Left lung (tissue), 14 donors: ENCODE measurements at places on chromosomes 2 and 18. TPM values are rescaled to one million over a fixed set of nuclear protein-coding genes. Genes with fewer than 3 reads are reported as not detected.

Gene NPHP1
- polyA plus RNA-seq: 18.3 TPM

Gene TXNDC2
- 0.14 TPM for polyA plus RNA-seq

Gene PCARE
- polyA plus RNA-seq: 0.27 TPM

Gene NEB
- polyA plus RNA-seq: 7.0 TPM

Gene ERCC3
- 75.7 TPM for polyA plus RNA-seq

Gene TBR1
- not detected for polyA plus RNA-seq

Gene ALLC
- polyA plus RNA-seq: 0.13 TPM

Gene AGAP1
- 22.8 TPM for polyA plus RNA-seq

Gene OTOS
- not detected for polyA plus RNA-seq

Gene BCL11A
- 30.9 TPM for polyA plus RNA-seq

Gene LPIN2
- polyA plus RNA-seq: 24.3 TPM

Gene PARD6G
- polyA plus RNA-seq: 18.9 TPM

Gene NUP35
- 23.8 TPM for polyA plus RNA-seq

Gene GKN2
- polyA plus RNA-seq: 1.2 TPM

Gene NEURL3
- polyA plus RNA-seq: 0.37 TPM

Gene ADGRF3
- 2.0 TPM for polyA plus RNA-seq

Gene UPP2
- polyA plus RNA-seq: 0.39 TPM

Gene SULT1C4
- polyA plus RNA-seq: 74.0 TPM

Gene FSIP2
- 1.1 TPM for polyA plus RNA-seq

Gene ZNF396
- polyA plus RNA-seq: 3.9 TPM
